ENCODE measurements at places on chromosomes 2 and 18.

DNA sequence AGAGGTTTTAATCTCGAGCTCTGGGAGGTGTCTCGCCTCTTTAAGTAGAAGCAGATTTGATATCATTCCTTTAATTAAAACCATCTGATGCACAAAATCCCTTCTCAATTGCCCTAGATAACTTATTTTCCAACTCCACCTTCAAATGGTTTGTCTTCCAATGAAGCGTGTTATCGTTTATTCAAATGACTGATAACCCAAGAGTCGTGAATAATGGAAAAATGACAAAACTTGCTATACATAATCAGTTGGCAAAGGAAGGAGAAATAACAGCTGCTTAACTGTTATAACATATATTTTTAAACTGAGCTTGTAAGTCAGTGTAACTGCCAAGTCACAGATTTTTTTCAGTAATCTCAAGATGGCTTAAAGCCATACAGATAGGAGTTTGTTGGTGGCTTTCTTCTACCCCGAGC, 144.6 kb downstream of the QPCT start:
- no peak for DNase-seq

- no peak for DNase-seq
Measured at GRCh38 chr18:420661-421246, 79.7 kb downstream of the COLEC12 start.

DNA sequence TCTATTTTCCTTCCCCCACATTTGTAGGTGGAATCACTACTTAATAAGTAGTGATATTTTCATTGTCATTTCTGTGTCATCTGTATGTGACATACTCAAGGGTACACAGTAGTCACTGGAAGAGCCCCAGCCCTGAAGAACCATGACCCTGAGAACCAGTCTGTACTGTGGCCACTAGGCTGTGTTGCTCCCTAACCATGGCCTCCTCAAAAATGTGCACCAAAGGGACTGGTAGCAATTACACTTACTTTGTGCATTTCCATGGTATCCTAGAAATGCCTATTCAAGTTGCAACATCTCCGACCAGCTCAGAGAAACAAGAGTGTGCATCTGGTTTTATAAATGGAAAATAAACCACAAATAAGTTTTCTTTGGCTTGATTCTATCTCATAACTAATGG, 155.1 kb downstream of the DOCK10 start:
- no peak for DNase-seq

DNA sequence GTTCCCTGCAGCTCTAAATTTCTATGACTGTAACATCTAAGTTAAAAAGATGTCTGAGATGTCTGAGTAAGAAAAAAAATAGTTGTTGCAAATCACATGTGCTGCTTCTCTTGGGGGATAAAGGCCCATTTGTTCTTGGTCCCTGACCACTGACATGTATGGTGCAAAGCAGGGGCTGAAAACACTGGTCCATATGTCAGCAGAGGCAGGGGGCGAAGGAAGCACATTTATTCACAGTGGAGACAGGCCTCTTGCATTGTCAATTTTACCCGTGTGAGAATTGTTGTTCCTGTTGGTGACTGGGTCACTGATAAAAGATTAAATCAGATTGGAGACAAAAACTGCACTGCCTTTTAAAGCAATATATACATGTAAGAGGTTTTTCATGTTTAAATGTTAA, 38.8 kb downstream of the PRKCE start:
- DNase-seq = no peak

- no peak for DNase-seq
Measured at GRCh38 chr2:56077359-56077915, 106.4 kb upstream of the CCDC85A start.

GRCh38 chr2:193608451-193608850, 1413.7 kb upstream of the TMEFF2 start:
- no peak for DNase-seq

DNA sequence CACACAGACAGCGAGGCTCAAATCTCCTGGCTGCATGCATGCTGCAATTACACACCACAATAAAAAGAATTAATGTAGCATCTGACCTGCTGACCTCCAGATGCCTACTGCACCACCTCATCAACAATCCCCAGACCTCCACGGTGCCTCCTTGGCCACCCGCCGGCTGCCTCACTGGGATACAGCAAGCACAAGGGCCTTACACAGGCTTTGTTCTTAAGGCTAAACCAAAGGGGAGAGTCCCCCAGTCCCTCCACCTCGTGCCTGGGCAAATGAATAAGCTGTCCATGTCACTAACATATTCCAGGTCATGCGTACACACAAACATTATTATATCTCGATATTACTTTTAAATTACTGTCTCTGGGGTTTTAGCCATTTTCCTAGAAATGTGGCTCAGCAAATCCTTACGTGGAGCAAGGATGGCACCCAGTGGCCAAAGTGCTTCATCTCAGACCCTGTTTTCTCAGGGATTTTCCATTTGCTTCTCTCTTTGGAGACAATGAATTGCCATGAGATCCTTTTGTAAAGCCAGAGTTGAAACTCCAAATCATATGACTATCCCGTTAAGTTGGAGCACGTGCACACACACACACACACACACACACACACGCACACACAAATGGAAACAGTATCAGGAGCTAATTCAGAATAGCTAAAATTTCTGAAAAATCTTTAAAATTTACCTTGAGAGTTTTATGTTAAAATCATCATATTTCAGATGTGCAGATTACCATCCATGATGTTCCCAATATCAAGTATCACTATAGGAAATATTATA, 313.8 kb downstream of the PDE11A start:
- no peak for DNase-seq

- no peak for DNase-seq
Measured at GRCh38 chr18:10386956-10387355, 67.5 kb upstream of the APCDD1 start.

DNA sequence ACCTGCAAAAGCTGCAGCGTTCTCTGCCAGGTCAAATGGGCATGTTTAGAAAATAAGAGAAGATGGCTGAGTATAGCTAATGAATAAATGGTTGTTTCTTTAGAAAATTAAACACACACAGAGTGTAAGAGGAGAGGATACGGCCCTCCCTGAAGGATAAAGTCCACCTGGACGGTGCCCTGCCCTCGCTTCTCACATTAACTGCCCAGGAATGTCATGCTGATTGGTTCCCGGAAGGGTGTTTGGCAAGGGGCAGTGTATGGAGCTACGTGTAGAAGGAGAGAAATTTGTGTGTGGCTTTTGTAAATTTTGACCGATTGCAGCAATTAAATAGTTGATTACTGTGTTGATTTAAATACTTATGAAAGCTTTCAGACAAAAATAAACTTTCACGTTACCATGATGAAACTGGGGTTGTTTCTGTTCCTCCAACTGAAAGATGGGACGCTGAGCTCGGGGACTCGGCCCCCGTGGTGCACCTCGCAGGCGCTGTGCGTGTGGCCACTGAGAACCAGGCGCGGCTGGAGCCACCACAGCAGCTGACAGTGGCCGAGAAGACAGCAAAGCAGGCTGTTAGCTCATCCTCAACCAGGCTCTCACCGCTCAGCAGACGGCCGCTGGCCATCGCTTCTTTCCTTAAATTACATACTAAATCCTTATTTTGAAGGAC, 22.7 kb downstream of the MPPE1 start:
- no peak for DNase-seq

GRCh38 chr2:157874997-157875640, 1.0 kb downstream of the ACVR1 start:
- no peak for DNase-seq

DNA sequence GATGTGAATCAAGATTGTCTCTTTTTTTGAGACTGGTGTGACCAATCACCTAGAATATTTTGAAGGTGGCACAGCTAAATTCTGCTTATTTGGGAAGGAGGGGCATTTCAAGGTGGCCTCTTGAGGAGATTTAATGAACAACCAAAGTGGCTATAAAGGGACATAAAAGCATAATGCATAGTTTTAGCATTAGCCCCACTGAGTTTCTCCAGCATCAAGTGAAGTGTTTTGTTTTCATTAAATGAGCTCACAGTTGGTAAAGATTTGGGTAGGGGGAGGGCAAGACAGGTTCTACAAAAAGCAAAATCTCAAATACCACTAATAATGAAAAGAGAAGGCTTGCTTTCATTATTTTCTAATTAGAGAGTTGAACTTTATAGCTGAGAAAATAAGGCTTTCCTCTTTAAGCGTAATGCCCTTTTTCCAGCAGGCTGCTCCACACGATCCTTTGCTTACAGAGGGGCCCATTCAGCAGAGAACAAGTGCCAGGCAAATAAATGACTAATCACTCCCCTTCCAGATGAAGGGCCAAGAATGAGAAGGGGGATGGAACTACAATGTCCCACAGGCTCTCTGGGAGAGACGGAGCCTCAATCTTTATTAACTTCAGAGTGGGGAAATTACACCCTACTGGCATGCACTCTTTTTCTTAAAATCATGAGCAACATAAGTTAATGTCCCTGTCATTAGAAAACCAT, 35.9 kb downstream of the LHCGR start:
- no peak for DNase-seq

DNA sequence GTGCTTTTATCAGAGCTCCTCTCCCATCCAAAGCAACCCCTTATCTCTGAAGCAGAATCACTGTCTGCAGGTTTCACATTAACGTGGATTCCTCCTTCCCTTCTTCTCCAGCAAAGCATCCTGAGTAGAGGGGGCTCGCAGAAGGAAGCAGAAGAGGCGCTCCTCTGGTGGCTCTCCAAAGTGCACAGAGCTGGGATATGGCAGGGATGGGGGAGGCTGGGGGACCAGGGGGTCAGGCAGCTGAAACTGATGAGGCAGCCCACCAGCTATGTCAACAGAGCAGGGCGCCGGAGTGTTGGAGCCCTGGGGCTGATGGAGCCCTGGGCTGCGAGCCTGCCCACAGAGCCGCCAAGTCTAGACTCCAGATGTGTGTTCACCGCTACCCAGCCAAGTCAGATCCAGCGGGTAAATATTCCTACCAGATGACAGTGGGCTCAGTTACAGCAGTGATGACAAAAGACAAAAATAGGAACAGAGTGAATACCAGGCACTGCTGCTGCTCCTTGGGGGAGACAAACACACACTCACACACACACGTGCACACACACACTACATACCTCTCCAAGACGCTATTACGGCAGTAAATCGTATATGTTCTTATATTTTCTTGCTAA, 678.3 kb upstream of the ID2 start:
- DNase-seq = no peak

- DNase-seq = no peak
Measured at GRCh38 chr2:142234741-142235140, 103.9 kb upstream of the LRP1B start.

DNA sequence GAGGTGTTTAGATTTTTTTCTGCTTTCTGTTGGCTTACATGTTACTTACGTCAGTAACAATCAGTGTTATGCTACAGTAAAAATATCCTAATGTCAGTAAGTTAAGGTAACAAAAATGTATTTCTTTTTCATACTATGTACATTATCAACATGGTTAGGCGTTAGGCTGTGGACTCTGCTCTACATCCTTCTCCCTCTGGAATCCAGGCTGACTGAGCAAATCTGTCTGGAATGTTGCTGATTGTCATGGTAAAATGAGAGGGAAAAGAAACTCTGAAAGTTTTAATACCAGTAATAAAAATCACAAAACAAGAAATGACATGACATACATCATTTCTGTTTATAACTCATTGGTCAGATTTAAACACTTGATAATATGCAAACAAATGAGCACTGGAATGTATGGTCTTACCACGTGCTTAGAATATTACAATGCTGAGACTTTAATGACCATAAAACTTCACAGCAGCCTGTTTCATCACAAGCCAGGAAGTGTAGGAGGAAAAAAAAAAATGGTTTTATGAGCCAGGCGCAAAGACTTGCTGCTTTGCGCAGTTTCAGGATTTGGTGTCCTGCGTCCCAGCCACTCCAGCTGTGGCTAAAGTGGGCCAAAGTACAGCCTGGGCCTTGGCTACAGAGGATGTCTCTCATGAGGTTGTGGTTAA, 252.4 kb downstream of the FSIP2 start:
- no peak for DNase-seq

GRCh38 chr2:10732924-10733565, 11.6 kb downstream of the ATP6V1C2 start:
- DNase-seq = no peak

DNA sequence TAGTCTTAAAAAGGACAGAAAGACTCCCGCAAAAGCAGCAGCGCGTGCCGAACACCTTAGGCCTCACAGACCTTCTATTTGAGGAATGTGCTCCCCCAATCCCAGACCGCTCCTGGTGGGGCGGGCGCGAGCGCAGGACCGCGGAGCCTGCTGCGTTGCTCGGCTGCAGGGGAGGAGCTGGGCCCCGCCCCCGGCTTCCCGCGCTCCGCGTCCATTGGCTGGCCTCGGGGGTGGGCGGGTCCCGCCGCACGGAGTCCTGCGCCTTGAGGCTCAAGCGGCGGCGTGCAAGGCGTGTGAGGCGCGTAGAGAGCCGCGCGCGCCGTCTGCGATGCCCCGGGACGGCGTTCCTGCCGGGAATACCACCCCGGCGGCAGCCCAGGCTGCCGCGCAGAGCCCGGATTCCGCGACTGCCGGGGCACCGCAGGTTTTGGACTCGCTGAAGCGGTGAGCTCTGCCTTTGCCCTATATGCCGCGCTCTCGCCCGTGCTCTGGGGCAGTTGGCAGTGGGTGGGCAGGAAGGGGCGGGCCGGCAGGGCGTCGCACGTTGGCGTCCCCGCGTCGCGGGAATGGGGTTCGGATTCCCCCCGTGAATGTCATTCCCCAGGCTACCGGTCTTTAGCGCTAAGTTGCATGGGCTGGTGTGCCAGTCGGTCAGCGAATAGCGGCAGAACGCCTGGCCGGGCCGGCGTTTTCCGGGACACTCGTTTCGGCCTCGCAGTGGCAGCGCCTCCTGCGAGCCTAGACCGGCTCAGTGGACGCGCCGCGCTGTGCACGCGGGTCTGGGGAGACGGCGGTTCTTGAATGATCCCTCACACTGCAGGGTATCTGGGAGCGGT, 49.6 kb upstream of the PAIP2B start:
- DNase-seq = peak; percentile 76

- no peak for DNase-seq
Measured at GRCh38 chr2:76413436-76413835, 702.7 kb upstream of the GCFC2 start.

- no peak for DNase-seq
Measured at GRCh38 chr2:32632089-32632488, 4.2 kb downstream of the TTC27 start.

GRCh38 chr2:111695441-111696007, 188.5 kb downstream of the ANAPC1 start:
- DNase-seq = no peak

GRCh38 chr2:19484736-19485135, 126.3 kb upstream of the OSR1 start:
- no peak for DNase-seq

GRCh38 chr2:29612568-29612967, 308.8 kb downstream of the ALK start:
- no peak for DNase-seq

DNA sequence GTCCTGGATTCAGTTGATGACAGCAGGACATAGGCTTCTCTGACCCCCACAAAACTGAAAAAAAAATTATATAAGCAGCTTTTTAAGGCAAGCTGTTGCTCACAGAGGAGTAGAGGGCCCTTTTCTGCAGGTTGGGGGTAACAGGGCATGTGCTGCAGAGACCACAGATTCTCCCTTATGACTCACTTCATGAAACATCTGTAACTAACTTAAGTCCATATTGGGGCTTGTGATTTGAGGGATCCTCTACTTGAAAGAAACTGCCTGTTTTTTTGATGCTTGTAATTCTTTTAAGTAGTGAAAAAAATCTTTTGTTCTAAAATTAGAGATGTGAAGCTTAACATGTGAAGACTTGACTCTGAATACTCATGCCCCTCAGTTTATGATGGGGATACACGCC, 33.4 kb downstream of the XRCC5 start:
- DNase-seq = no peak

- no peak for DNase-seq
Measured at GRCh38 chr2:106080959-106081358, 113.1 kb downstream of the UXS1 start.
